Stimulated activated CD8-positive, alpha-beta memory T cell treated with anti-CD3 and anti-CD28 coated beads, Interleukin-7, amount 100 ng/mL, for 1 hour (primary cell): ENCODE measurements at places on chromosomes 12 and 14.

DNA sequence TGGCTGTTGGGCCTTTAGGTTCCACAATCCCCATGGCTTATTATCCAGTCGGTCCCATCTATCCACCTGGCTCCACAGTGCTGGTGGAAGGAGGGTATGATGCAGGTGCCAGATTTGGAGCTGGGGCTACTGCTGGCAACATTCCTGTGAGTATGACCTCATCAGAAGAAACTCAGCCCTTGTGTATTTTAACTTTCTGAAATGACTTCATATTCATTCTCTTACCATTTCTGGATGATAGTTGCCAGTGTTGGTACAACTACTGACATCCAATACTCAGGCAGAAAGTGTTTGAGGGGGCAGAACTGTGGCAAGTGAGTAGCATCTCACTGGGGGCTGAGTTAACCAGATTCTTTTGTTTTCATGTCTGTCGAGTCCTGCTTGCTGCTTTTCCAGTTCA, 2.3 kb downstream of the DAZAP2 start:
- no peak for DNase-seq

DNA sequence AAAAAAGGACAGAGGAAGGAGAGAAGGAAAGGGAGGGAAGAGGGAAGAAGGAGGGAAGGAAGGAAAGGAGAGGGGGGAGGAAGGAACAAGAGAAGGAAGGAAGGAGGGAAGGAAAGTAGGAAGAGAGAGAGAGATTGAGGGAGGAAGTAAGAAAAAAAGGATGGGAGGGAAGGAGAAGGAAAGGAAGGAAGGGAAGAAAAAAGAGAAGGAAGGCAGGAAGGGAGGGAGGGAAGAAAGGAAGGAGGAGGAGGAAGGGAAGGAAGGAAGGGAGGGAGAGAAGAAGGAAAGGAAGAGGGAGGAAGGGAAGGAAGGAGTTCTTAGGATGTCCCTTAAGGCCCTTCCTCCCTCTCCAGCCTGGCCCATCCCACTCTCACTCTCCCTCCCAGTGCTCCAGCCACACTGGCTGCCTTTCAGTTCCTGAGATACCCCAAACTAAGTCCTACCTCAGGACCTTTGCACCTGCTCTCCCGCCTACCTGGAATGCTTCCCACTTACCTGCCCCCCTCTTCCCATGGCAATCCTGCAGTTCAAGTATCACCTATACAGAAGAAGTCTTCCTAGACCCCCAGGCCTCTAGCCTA, 21.7 kb upstream of the MSI1 start:
- DNase-seq, result no peak

- DNase-seq, result no peak
Measured at GRCh38 chr12:117042862-117043261, 56.4 kb downstream of the TESC start.

DNA sequence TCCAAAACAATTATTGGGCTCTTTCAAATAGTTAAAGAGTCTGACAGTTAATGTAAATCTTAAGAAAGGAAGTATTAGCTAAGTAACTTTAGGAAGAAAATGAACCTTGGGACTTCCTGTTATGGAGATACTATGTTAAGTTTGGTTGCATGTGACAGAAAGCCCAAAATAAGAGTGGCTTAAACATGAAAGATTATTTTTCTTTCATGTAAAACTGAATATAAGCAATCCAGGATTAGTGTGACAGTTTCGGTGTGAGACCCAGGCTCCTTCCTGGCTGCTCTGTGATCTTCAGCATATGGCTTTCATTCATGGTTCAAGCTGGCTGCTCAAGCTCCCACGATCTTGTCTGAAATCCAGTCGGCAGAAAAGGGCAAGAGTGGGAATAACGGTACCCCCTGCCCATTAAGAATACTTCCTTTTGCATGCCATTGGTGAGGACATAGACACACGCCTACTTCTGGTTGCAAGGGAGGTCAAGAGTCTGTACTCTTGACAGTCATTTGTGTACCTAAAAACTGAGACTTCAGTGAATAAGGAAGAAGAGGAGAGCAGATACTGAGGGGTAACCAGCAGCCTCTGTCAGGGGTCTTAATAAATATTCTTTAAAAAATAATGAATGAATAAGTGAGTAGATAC, 2.2 kb upstream of the RPAP3 start:
- no peak for DNase-seq

DNA sequence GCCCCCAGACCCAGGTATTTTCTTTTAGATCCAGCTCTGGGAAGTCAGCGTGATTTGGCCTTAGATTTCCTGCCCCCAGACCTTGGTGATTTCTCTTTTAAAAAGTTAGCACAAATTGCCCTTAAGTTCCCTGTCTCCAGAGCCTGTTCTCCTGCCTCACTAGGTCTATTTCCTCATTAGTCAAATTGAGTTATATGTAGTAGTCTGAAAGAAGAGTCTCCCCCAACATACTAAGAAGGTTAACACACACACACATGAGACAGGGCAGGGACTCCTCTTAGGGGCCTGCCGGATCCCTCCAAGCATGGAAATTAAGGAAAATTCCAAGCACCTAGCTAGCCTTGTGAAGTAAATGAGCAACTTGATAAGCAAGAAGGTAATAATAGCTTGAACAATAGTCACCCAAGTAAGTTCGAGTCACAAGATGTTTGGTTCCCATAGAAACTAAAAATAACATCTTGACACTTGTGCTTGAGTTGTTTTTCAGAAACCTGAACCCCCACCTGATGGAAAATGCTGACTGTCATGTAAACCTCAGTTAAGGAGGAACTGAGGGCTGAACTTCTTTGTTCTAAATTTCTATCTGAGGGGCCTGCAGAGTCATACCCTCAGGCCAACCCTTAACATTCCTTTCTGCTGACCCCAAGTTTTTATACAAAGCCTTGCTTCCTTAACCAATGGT, 51.6 kb downstream of the CAND1 start:
- DNase-seq, result no peak

GRCh38 chr14:98197933-98198332, 1074.1 kb downstream of the BCL11B start:
- DNase-seq, result no peak

DNA sequence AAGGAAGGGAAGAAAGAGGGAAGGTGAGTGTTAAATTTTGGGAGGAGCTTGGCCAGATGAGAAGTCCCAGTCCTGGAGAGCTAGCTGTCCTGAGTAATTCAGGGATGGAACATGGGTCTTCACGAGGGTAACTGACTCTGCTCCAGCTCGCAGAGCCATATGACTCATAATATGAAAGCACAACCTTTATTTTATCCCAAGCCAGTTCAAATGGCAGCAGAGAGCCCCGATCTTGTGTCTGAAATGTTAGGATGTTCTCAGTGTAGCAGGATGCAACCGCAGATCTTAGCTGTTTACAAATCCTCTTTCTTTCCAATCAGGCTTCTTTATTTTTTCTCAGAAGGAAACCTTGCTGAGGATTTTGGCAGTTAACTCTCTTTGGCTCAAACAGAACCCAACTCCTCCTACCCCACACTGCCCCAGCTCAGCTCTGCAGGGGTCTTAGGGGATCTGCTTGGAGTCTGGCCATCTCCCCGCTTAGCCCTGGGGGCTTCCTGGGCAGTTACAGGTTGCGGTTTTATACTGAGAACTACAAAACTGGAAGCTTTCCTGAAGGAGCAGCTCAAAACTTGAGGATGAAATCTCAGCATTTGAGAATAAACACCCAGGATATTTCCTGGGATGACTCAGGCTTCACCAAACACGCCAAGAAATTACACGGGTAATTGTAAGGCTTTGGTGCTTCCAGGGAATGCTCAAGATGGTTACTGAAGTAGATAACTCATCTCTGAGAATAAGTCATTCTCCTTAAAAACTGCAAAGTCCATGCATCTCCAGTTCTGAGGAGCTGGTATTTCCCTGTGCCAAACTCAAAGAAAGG, 92.5 kb downstream of the VCPKMT start:
- DNase-seq, result no peak

GRCh38 chr12:62930546-62931425, 4.2 kb downstream of the PPM1H start:
- DNase-seq, result no peak

- DNase-seq, result no peak
Measured at GRCh38 chr14:76708028-76708427, 53.2 kb upstream of the VASH1 start.

DNA sequence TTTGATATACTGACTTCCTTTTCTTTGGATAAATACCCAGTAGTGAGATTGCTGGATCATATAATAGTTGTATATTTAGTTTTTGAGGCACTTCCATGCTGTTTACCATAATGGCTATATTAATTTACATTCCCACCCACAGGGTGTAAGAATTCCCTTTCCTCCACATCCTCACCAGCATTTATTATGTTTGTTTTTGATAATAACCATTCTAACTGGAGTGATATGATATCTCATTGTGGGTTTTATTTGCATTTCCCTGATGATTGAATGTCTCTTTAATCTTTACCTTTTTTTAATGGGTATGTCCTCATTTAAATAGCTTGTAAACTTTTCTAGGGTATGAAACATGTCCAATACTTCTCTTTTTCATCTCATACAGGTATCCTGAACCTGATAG, 11.6 kb upstream of the SAV1 start:
- DNase-seq, result no peak
